Anterior cingulate cortex (tissue), 58 donors: ENCODE measurements at places on chromosomes 1 and 21.

DNA sequence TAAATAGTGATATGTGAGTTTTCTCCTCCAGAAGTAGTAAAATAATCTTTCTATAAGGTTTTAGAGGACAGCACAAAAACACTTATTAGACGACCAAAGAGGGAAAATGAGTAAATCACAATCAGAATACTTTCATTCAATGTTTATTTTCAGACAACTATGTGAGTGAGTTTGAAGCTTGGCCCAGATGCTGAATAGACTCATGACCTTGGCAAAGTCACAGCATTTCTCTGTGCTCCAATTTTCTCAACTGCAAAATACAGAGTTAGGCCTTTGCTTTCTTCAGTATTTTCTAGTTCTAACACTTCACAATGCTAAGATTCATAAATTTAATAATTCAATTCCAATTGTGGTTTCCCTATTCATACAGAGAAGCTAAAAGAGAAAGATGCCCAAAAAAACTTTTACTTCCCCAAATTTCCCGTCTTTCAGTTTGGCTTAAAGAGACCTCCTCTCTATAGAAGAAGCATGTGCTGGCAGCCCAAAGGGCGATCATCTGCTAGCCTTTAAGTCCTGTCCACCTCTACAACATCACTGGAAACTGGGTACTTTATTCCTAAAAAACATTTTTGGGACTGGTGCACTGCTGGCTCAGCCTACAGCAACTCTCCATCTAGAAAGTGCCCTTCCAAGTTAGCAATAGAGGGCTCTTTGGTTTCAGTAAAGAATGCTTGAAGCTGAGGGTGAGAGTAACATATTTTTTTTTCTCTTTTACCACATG, 116.8 kb upstream of the GORAB start:
- DNase-seq, result no peak

GRCh38 chr1:165369255-165369848, 12.8 kb upstream of the LMX1A start:
- DNase-seq, result peak; percentile 42

GRCh38 chr1:18463984-18464664, 16.6 kb upstream of the KLHDC7A start:
- DNase-seq, result no peak

- DNase-seq, result no peak
These were observed 4.7 kb downstream of the ARHGEF11 start for GRCh38 chr1:157040802-157041201.

DNA sequence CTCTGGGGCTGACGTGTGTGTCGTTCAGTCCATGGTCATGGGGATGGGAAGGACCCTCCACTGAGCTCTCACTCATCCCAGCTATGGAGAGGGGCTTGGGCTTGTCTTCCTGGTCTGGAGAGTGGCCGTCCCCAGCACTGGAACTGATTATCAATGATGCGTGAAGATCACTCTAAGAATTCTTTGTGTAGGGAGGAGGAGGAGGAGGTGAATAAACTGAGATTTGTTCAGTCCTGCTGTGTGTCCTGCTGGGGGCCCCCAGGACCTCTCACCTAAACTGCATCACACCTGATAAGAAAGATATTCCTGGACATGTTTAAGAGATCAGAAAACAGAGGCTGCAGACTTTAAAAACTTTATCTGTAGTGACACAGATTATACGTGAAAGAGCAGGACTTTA, 21.2 kb downstream of the RHOU start:
- no peak for DNase-seq

DNA sequence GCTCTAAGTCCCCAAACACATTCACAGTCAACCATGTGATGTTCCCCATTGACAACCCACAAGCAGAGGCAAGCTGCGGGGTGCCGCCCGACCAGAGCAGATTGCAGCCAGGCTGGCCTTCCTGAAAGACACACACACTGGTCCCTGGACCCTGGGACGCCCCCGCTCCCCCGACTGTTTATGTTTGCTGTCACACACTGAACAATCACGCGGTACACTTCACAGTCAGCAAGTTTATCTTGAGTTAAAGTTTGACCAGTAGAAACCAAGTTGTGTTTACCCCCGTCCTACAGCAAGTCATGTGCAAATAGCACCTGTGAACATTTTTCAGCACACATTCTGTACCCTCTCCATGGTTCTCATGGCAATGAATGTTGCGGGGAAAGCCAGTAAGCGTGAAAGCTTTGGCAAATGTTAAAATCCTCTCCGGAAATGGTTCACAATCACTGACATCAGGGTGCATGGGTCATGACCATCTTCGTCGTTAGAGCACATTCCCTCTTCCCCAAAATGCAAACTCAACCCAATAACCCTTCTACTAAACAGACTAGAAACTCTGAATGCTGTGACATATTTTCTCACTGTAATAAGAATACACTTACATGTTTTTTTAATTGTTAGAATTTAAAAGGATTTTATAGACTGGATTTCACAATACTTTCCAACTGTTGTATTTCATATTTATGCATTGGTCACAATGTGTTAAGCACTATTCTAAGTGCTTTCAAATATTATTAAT, 33.3 kb upstream of the IRF2BP2 start:
- no peak for DNase-seq

GRCh38 chr1:88774151-88774556, 90.1 kb downstream of the PKN2 start:
- no peak for DNase-seq

DNA sequence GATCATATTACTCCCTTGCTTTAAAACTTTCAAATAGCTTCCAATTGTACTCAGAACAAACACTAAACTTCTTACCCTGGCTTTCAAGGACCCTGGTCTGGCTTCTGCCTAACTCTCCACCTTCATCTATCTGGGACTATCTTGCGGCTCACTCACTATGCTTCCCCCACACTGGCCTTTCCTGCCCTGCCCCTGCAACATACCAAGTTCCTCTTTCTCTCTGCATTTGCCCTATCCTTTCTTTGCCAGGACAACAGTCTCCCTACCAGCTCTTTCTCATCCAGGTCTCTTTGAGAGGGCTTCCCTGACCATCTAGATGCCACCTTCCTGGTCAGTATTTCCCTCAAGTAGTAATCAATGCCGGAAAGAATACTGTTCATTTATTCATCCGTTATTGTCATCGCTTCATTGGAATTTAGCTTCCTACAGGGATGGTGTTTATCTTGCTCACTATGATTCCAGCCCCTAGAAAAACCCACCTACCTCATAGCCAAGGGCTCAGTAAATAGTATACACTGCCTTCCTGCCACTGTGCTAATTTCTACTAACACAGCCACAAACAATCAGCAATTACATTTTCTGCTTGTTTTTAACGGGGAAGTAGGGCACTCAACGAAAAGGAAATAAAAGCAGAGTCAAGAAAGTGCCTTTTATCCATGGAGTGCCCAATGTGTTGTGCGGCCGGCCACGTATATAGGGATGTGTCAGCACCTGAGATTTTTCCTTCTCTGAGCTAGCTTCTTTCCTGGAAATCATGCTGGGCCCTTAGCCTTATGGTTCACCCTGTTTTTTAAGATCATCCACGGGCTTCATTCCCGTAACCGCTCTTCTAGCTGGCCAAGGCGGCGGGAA, 521 bp upstream of the CDC7 start:
- DNase-seq, result no peak

- no peak for DNase-seq
These were observed 18.9 kb downstream of the DBT start for GRCh38 chr1:100230765-100231164.

GRCh38 chr1:8571200-8571984, 246.0 kb downstream of the RERE start:
- DNase-seq, result no peak

GRCh38 chr1:170448661-170449158, 83.3 kb upstream of the GORAB start:
- no peak for DNase-seq

- DNase-seq, result peak; percentile 68
These were observed 657 bp upstream of the LIN9 start for GRCh38 chr1:226309398-226310244.

GRCh38 chr1:112849425-112850033, 106.5 kb downstream of the SLC16A1 start:
- peak; percentile 24 for DNase-seq
